ENCODE measurements at places on chromosomes 1 and 21.

DNA sequence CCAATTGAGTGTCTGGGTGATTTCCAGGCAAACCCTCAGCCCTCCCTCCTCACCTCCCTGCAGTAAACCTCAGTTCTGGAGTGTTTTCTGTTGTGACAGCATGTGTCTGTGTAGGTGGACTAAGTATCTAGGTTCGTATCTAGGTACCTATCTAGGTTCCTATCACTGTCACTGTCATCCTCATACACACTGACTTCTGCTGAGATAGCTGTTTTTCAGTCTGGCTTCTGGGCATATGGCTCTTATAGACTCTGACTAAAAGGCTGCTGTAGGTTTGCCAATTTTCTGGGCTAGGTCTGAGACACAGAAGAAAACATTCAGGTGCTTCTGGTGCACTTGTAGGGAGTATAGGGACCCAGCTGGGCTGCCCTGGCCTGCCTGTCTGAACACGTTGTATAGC lies 8.1 kb upstream of the TRIM67 start:
- DNase-seq, result no peak

DNA sequence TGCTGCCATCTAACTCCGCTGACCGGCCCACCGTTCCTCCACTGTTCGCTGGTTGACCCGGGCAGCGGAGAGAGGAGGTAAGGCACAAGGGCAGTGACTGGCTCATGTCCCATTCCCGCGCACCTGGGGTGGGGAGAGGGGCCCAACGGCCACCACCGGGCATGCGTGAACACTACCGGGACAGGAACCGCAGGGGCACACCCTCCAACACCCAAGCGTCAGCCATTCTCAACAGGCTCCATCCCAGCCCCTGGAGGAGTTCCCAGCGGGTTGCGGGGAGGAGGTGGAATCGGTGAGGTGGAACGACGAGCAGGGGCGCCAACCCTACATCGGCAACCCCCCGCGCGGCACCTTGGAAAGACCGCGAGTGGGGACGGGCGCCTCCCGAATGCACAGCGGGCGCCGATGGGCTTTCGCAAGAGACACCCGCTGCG lies 126.7 kb downstream of the LIPI start:
- no peak for DNase-seq

GRCh38 chr1:88736633-88737248 lies 52.7 kb downstream of the PKN2 start:
- DNase-seq, result peak; percentile 17

DNA sequence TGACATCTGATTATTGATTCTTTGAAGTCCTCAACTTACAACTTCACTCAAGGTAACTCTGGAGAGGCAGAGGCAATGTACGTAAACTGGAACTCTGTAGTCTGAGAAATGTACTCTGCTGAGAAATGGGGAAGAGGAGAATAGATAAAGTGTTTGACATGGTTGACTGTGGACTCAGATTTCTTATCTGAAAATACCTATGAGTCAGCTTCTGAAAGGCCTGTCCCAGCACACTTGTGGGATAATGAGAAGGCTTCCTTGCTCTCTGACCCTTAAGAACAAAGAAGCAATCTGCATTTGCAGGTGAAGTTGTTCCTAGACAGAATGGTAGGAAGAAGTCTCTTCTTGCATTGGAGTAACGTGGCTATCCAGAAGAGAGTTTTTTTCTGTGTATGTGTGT lies 1573.5 kb downstream of the BRINP3 start:
- no peak for DNase-seq

- no peak for DNase-seq
Measured at GRCh38 chr1:24323281-24323680, 4.1 kb downstream of the GRHL3 start.

- no peak for DNase-seq
Measured at GRCh38 chr1:178486100-178487069, 10.4 kb downstream of the CLEC20A start.

DNA sequence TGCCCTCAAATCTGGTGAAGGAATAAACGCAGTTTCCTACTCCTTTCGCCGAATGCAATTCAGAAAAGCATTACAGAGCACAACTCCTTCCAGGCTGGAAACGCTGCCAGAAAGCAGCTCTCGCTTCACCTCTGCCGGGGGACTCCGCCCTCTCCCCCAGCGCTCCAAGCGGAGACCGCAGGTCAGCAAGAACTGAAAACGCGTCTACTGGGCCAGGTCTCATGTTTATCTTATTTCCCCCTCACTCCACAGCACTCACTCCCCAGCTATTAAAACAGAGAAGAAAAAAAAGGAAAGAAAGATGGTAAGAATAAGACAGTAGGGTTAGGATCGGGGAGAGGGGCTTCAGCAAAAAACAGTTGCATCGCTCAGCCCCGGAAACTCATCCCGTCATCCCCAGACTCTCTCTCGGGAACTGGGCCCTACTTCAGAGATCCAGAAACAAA lies 833 bp upstream of the RCOR3 start:
- DNase-seq, result peak; percentile 76

GRCh38 chr1:230939806-230940489 lies 38.7 kb downstream of the TTC13 start:
- no peak for DNase-seq

DNA sequence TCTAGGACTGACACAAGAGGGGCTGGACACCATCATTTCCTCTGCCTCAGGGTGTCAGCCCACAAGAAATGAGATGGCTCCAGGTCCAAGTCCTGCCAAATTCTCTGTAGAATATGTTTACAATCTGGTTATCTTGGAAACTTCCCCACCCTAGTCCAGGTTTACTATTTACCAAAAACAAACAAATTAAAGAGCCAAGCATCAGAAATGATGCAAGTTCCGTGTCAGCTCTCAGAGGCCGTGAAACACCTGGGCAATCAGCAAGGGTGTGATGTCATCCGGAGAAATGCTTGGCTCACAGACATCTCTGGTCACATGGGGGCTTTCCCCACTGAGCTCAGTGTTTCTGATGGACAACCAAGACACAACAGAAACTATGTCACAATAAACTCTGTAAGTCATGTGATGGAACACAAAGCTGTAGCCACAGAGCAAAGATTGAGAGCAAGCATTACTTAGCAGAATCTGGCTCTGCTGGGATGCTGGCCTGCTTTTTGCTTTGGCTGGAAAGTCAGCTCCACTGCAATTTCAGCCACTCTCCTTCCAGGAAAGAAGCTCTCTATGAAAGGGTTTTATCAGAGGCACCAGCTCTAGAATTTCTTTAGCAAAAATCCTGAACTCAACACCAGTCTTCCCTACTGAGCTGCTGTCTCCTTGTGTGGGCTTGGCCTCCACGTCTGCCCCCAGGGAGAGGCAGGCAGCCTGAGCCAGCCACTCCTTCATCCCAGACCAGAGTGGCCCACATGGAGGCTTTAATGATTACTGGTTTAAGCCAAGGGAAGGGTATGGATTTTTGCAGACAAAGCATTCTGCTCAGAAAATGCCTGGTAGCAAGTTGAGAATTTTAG lies 55.9 kb downstream of the NENF start:
- DNase-seq, result peak; percentile 67

- DNase-seq, result no peak
Measured at GRCh38 chr1:71377886-71378285, 297.1 kb upstream of the ZRANB2 start.

- DNase-seq, result no peak
Measured at GRCh38 chr21:46008893-46009621, 27.5 kb downstream of the COL6A1 start.

DNA sequence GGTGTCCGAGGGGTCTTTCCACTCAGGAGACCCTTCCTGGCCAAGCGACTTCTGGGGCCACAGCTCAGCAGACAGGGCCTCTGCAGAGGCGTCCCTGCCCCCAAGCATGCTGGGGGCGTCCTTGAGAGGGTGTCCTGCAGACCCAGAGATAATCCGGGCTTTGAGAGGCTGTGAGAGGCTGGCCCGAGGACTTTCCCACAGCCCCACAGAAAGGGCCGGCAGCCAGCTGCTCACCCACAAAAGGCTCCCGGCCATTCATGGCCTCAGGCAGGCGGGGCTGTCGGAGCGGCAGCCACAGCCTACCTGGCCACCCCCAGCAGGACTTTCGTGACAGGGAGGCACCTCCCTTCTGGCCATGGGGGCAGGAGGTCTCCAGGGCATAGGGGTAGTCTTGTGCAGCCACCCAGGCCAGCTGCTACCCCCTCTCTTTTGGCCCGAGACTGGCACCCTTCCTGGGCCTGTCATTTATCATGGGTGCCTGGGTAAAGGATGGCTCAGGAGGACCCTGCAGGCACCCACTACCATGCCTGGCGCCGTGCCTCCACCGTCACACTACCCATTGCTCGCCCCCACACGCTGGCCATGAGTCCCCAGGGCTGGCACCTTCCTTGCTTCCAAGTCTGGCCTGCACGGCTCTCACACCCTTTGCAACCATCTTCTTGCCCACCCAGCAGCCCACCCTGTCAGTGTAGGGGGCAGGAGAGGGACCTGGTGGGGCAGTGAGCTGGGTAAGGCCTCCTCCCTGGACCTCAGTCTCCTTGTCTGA lies 11.1 kb upstream of the TNFRSF14 start:
- no peak for DNase-seq

- DNase-seq, result no peak
Measured at GRCh38 chr21:44643741-44644310, 2.4 kb upstream of the KRTAP10-11 start.

- no peak for DNase-seq
Measured at GRCh38 chr1:185795181-185795580, 61.0 kb downstream of the HMCN1 start.

DNA sequence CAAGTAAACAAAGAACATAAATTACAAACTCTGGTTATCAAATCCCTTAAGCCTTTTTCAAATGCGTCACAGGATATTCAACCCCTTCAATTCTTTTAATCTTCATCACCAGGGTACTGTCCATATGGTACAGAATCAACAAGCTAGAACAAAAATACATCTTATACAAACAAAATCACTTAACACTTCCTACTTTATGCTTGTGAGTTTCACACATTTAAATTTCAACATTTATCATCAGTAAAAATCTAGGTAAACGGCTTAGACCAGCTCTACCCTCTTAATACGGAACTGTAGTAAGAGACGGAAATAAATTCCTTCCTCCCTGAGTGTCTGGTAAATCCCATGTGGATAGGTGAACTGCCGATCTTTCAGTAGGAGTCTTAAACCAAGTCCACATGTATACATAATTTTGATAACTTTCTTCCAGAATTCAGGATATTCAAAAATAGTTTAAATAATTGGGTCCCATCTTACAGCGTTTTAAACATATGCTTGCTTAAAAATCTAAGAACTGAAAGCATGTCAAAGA lies 1.0 kb downstream of the CCDC181 start:
- DNase-seq, result no peak

- DNase-seq, result no peak
Measured at GRCh38 chr1:221823561-221823960, 81.7 kb upstream of the DUSP10 start.

GRCh38 chr1:161092621-161093028 lies 3.3 kb upstream of the NECTIN4 start:
- peak; percentile 72 for DNase-seq

DNA sequence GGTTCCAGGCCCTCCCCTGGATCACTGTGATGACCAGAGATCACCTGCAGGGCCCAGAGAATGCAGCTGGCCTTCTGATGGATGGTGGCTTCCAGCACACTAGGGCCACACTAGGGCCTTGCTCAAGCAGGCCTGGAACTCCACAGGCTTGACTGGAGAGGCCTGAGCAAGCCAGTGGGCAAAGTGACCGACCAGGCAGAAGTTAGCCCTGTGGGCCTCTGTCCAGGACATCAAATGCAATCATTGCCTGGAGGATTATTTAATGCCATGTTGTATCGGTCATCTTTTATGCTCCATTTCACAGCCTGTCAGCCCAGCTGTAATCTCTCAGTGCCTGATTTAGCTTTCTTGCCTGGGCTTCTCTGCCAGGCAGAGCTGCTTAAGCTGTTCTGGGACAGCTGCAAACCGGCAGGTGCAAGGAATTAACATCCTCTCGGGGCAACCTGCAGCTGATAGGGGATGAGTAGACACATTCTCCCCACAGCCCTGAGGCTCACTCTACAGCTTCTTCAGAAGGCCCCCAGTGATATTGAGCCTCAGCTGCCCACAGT lies 17.7 kb downstream of the NENF start:
- no peak for DNase-seq

DNA sequence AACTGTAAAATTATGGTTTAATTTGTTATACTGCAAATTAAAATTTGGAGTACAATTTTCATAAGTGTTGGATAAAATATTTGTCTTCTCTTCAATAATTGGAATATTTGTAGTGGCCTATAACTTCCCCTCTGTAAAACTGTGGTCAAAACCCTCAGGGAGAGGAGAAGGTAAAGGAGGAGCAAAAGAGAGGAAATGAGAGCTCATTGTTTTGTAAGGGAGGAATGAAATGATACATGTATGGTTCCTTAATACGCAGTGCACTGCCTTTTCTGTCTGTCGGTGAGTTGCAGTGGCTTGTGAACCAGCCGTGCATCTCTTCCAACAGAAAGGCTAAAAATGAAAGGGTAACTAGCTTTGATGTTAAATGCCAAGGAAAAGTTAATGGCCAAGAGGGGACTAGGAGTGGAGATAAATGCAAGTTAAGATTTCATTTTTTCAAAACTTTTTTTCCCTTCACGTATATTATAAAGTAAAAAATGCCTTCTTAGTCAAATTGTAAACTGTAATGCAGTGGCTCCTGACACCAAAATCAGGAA lies 26.4 kb downstream of the LRRC8D start:
- DNase-seq, result no peak

- DNase-seq, result no peak
Measured at GRCh38 chr1:226886122-226886901, 15.9 kb downstream of the PSEN2 start.

Measured in activated CD8-positive, alpha-beta T cell treated with anti-CD3 and anti-CD28 coated beads for 36 hours (primary cell).